ENCODE measurements at places on chromosomes 3 and 15.

- DNase-seq = no peak
Observed at GRCh38 chr3:187005827-187006481, 75.6 kb downstream of the ST6GAL1 start.

- DNase-seq = no peak
Observed at GRCh38 chr3:56985878-56986277, 74.6 kb upstream of the SPATA12 start.

DNA sequence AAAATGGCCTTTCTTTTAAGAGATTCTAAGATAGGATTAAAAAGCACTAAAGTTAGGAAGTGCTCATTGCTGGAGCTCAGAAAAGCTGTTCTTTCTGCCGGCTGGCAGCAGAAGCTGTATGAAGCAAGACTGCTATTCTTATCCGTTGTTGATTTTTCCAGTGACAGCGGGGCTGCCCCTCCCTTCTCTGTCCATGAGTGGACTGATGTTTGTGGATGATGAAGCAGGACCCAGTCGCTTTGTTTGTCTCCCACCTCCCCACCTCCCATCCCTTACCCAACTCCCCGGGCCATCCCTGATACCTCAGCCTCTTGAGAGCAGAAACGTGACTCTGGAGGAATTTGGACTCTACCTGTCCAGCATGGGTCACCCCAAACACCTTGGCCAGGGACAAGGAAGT, 10.3 kb upstream of the MUSTN1 start:
- DNase-seq = no peak

GRCh38 chr3:170128977-170129431, 52.5 kb downstream of the PHC3 start:
- no peak for DNase-seq

GRCh38 chr15:77650265-77650664, 17.6 kb upstream of the LINGO1 start:
- DNase-seq = no peak

- DNase-seq = no peak
Observed at GRCh38 chr3:46946416-46946815, 30.1 kb downstream of the CCDC12 start.

DNA sequence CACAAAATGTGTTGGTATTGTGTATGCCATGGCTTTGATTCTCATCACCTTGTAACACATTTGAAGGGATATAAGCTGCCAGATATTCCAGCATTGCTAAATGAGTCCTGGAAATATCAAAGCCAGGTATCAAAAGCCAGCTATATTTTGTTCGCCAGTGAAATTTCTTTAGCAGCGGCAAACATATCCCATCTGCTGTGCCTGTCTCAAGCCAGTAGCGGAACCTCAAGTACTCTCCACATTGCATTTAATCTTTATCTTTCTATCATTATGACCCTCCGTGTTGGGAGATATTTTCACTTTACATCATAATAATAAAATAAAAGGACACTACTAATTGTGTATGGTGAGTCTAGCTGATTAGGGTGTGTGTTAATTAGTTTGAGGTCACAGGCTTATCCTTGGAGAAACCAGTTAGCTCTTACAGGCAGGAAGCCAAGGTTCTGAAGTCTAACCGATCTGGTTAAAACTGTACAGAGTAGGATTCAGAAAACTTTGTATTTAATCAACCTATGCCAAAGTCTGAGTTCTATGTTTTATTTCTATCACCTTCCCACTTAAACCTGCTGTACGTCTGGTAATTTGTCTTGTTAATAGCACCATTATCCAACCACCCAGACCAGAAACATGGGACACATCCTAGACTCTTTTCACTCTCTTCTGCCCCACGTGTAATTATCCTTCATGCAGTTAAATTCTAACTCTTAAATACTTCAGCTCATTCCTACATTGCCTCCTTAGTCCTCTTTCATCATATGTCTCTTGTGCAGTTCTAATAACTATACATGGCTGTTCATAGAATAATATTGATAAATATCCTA, 14.5 kb downstream of the TIPARP start:
- no peak for DNase-seq

- no peak for DNase-seq
Observed at GRCh38 chr15:65326117-65326526, 21.6 kb downstream of the RNU5B-1 start.

DNA sequence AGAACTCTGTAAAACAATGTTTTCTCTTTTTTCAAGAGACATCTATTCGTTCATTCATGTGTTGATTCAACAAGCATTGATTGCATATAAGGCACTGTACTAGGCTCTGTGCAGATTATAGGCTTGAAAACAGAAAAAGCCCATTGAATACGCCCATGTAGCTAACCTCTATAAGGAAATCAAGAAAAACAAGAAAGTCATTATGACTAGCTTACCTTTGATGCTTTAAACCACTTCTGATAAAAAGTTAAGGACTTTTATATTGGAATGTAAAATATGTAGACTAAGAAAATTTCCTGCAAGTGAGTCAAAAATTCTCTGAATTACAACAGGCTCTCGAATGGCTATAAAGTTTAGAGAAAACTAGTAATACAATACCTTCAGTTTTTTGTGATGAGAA, 92.5 kb downstream of the BDH1 start:
- no peak for DNase-seq
